ENCODE measurements at places on chromosomes 6 and 20.

DNA sequence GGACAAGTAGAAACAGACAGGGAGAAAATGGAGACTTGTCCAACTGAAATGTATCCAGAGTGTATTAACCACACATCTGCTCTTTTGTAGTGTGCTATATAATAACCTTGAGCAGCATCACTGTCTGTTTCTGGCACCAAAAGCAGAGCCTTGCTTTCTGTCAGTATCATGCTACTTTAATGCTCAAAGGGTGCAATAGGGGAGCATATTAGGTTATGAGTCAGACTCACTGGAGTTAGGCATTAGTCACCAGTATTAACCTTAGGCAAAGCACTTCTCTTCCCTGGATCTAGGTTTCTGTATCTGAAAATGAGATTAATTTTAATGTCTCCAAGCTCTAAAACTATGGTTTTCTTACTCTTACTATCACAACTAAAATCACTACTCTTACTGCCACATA is 280.1 kb downstream of the TFAP2B start:
- peak; percentile 3 for DNase-seq

DNA sequence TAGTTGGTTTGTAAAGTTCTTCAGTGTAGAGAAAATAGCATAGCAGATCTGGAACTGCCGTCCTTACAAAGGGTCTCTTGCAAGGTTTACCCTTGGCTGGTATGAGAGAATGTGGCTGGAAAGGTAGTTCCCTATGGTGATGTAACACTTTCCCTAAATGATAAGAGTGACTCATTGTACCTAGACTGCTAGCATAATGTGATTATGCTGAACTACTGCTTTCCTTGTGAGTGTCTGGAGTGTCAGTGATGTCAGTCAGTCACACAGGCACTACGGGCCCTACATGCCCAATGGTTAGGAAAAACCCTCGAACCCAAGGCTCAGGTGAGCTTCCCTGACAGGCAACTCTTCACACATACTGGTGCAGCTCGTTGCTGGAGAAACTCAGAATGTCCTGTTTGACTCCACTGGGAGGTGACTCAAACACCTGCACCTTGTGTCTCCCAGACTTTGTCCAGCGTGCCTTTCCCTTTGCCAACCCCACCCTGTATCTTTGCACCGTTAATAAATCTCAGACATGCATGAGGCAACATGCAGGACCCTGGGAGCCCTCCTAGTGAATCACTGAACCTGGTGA is 28.4 kb upstream of the LY86 start:
- no peak for DNase-seq

DNA sequence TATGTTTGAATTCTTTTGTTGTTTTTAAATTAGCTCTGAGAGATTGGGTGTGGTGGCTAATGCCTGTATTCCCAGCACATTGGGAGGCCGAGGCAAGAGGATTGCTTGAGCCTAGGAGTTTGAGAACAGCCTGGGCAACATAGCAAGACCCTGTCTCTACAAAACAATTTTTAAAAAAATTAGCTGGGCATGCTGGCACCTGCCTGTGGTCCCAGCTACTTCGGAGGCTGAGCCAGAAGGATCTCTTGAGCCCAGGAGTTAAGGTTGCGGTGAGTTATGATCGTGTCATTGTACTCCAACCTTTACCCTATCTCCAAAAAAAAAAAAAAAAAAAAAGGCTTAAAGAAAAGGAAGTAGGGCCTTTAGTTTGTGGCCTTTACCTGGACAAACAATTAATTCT is 22.9 kb downstream of the DHX35 start:
- no peak for DNase-seq

DNA sequence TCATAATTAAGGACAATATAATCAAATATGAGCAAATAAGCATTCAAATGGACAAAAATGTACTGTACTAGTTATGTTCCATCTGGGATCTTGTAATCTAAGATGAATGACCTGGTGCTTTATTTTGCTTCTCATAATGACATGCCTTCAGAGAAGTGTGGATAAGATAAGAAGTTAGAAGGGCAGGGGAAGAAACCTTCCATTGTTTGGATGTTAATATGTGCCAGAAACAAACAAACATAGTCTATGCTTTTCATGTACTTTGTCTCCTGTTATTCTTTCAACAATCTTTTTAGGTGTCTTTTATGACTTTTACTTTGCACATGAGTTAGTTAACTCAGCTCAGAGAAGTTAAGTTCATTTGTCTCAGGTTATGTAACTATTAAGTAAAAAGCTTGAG is 511.5 kb upstream of the SOX4 start:
- no peak for DNase-seq

DNA sequence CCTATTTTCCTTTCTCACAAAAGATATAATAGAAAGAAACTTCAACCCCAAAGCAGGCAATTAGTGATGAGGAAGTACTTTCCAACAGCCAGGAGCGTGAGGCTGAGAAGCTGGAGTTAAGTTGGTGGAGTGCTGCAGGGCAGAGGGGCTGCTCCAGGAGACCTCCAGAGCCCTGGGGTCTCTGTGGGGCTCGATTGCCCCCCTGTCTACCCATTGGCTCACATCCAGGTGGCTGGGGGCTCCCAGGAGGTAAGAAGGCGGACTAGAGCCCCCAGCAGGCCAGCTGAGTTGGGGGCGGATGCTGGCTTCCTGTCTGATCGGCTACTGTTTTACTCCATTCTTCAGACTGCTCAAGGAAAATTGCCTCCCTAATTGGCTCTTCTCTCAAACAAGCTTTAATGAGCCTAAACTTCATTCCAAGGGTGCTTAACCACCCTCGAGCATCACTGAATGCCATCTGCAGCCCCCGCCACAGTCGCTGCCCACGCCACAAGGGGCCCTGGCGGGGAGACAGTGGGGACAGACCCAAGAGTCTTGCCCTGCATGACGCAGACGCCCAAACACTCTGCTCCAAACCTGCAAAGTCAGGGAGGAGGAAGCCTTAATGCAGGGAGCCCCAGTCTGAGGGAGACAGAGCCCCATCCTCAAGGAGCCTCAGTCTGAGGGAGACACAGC is 78.6 kb downstream of the MDGA1 start:
- no peak for DNase-seq

- DNase-seq, result no peak
Measured at GRCh38 chr6:1037430-1038202, 274.3 kb upstream of the FOXQ1 start.

DNA sequence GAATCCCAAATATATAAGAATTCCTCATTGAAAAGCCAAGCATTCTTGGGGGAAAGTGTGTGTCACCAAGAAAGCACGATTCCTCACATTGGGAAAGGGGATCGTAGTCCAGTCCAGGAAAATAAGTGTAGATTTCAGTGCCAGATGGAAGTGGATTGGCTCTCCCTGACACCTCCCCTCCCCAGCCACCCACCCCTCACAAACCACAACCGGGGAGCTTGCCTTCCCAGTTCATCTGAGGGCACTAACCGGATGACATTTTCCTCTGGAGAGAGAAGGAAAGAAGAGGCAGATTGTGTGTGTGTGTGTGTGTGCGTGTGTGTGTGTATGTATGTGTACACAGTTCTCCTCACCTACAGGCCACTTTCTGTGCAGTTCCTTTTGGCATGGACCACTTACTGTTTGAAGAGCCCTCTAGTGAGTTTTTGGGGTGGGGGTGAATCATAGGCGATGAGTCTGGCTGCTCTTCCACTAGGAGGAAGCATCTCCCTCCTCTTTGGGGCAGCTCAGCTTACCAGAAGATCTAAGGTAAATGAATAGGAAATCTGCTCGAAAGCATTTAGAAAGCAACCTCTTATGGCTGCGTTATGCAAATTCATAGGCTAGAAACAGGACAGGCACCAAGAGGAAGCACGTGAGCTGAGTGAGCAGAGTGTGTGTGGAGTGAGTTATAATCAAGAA is 20.8 kb downstream of the DAAM2 start:
- DNase-seq, result peak; percentile 98

- DNase-seq, result peak; percentile 1
Measured at GRCh38 chr6:38957426-38957825, 91.2 kb upstream of the GLP1R start.

DNA sequence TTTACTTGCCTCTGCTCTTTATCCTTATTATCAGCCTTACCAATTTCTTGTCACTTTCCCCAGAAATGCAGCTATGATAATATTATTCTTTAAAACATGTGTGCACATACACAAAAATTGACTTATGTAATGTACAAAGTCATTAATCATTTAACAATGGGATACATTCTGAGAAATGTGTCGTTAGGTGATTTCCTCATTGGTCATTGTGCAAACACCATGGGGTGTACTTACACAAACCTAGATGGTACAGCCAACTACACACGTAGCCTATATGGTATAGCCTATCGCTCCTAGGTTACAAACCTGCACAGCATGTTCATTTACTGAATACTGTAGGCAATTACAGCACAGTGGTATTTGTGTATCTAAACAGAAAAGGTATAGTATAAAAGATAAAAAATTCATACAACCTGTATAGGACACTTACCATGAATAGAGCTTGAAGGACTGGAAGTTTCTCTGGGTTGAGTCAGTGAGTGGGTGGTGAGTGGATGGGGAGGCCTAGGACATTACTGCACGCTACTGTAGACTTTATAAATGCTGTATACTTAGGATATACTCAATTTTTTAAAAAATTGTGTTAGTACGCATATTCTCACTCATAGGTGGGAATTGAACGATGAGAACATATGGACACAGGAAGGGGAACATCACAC is 56.9 kb downstream of the HIVEP1 start:
- no peak for DNase-seq

GRCh38 chr6:15533379-15534026 is 129.3 kb downstream of the DTNBP1 start:
- DNase-seq, result peak; percentile 12

GRCh38 chr6:105179244-105180065 is at the start of gene POPDC3:
Gene POPDC3 (minus strand): TSS chr6:105180014. CDS start chr6:105161909, 18,105 bp downstream.
- DNase-seq, result peak; percentile 55

GRCh38 chr6:26660000-26660361 is 435 bp upstream of the ZNF322 start:
- no peak for DNase-seq

DNA sequence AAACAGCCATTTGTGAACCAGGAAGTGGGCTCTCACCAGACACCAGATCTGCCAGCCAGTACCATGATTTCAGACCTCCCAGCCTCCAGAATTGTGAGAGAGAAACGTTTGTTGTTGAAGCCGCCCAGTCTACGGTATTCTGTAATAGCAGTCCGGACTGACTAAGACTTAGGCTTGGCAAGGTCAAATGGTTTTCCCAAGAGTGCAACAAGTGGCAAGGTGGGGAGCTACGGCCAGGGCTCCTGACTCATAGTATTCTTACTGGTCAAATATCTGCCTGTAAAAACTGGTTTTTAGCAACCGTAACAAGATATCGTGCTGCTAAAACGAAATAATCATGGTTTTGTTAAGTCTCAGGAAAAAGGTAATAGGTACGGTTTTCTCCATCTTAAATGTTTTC is 37.8 kb downstream of the MCUR1 start:
- no peak for DNase-seq

- no peak for DNase-seq
Measured at GRCh38 chr6:106517706-106518105, 111.6 kb downstream of the RTN4IP1 start.

- no peak for DNase-seq
Measured at GRCh38 chr6:5513408-5513807, 252.1 kb downstream of the FARS2 start.

DNA sequence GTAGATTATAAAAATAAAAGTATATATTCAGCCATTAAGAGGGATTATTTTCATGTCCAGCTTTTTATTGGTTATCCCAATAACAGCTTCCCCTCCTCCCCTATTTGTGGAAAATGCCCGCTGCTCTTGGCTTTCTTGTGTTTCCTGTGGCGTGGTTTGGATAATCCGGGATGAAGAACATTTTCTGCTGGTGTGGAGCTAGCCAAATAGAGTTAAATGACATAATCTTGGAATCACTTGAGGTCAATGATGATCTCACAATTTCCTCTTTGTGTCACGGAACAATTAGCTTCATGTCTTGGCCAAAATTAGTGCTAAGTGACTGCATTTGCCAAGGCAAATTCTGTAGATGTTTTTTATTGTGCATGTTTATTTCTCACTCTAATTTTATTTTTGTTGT is 394.0 kb downstream of the LAMA2 start:
- DNase-seq, result no peak

GRCh38 chr6:33428966-33429749 is 9.3 kb downstream of the SYNGAP1 start:
- no peak for DNase-seq

DNA sequence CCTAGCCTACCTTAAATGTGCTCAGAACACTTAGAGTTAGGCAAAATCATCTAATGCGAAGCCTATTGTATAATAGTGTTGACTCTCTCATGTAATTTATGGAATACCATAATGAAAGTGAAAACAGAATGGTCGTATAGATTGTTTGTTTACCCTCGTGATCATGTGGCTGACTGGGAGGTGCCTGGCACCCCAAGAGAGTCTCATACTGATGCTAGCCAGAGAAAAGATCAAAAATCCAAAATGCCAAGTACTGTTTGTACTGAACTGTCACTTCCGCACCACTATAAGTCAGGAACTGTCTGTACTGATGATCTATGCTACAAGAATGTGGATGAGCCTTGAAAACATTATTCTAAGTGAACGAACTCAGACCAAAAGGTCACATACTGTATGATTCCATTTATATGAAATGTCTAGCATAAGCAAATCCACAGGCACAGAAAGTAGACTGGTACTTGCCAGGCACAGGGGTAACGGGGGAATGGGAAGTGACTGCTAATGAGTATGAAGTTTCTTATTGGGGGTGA is 22.4 kb downstream of the ZMYND8 start:
- DNase-seq, result peak; percentile 99

DNA sequence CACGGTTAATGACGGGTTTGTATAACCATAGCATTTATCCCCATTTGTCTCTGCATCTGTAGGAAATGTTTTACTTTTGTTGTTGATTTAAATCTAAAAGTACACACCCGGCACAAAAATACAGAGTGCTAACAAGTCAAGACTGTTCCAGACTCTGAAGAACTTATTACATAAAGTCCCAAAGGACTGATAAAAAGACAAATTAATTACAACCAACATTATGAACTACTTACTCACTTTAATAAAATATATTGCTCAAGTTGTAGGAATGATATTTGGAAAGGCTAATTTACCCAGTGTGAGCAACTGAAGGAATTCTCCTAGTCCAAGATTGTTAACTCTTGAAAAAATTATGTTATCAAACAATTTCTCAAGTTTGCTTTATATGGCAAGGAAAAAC is 115.6 kb downstream of the KIF13A start:
- no peak for DNase-seq

DNA sequence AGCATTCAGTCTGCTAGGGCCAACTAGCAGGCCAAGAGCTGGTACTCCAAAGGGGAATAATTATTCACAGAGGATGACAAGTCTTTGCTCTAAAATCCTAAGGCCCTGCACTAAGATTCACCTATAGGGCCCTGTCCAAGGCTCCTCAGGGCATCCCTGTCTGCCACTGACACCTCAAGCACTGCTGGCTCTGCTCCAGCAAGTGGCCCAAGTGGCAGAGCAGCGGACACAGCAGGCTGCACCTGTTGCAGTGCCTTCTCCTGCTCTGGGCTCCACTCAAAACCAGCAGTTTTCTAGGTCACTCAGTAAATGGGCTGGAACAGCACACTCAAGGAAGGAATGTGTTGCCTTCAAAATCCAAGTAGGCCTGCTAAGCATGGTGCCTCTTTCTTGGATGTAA is 36.4 kb upstream of the SMOC2 start:
- no peak for DNase-seq

Data from fibroblast of skin of back (primary cell).